NB4 (cell line): ENCODE measurements at places on chromosomes 1 and 21.

DNA sequence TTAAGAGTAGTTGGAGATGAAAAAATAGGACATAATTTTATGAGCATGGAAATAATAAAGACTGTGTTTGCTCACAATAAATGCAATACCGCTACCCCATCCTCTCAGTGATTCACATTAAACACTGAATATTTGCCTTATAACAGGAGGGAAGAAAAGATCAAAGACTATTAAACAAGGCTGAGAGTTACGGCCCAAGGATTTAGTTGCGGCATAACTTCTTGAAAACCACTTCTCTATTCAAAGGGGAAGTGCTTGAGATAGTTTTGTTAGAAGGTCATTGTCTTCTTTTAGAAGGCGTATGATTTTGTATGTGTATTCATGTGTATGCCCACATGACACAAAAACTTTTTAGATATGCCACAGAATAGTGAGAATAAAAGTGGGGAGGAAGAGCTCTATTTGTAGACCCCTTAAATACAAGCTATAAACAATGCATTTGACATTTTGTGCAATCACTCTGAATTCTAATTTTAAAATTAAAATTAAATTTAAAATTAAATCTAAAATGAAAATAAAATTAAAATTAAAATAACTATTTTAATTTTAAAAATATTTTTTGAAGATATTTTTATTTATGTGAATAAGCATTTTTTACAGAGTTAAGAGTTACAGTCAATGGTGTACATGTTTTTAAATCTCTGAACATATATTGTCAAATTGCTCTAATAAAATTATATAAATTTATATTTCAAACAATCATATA is 986.6 kb upstream of the ADAMTS5 start:
- DNase-seq, result peak; percentile 42

DNA sequence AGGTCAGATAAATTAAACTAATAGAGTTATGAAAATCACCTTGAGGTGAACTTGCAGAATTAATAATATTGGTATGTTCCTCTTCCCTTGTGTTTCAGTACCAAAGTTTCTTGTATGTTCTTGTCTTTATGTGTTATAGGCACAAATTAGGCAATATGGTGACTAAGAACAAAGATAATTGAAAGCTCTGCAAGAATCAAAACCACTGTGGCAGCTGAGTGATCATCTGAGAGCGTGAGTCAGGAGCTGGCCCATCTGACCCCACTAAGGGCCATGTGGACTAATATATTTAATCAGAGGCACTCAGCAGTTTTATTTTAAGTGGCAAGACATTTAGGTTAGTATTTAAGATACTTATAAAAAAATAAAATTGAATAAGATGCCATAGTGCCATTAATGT is 12.8 kb upstream of the CASQ2 start:
- peak; percentile 51 for DNase-seq

DNA sequence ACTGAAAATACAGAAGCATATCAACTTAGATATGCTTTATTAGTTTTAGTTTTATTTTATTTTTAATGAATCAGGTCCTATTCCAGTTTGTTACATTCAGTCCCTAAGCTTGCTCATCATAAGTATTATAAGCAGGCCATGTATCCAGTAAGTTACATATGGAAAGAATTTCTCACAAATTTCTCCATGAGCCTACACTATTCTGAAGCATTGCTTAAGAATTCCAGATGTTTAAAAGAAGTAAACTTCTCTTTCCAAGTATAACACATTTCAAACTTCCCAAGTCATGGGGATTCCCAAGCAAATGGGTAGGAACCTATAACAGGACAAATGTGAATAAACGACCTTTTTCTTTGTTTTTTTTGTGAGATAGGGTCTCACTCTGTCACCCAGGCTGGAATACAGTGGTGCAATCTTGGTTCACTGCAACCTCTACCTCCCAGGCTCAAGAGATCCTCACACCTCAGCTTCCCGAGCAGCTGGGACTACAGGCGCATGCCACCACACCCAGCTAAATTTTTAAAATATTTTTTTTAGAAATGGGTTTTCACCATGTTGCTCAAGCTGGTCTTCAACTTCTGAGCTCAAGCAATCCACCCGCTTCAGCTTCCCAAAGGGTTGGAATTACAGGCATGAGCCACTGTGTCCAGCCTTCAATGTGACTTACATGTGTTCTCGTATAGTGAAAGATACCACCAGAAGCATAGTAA is 39.0 kb downstream of the ST7L start:
- DNase-seq, result no peak

DNA sequence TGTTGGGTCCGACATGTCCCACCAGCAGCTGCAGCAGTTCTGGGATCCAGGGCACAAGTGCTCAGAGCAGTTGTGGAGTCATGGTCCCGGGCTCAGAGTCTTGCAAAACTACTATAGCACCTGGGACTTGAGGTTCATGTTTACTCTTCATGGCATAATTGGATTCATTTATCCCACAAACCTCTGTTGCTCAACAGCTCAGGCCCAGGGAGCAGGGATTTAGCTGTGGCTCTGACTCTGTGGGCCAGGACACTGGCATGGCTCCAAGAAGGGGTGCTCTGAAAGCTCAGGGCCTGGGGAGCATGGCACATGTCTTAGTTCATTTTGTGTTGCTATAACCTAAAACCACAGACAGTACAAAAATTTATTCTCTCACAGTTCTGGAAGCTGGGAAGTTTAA is 626.7 kb upstream of the ADGRL2 start:
- no peak for DNase-seq

GRCh38 chr1:234111458-234112142 is 207.1 kb downstream of the SLC35F3 start:
- DNase-seq, result no peak

DNA sequence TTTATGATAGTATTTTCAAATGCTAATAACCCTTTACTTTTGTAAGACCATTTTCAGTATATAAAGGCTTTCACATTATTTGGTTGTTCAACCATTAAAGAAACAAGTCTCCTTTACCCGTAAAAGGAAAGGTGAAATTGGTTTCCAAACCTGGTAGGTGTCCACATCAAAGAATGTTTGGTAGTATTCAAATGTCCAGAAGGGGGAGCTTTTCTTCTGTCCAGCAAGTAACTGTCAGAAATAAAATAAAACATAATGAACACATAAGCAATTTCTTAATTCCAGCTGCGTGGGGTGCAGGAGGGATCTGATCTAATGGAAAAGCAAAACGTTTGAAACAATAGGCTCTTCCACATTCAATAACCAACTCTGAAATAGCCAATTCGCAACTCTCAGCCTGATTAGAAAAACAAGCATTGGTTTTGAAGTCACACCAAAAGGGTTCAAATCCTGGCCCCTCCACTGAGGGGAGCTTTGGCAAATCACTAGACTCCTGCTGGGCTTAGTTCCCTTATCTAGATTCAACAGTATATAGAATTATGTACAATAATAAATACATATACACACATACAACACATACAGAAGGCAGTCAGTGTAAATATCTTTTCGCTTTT is 11.0 kb downstream of the YIPF1 start:
- peak; percentile 57 for DNase-seq

GRCh38 chr1:83500987-83501591 is 497.8 kb downstream of the TTLL7 start:
- DNase-seq, result no peak

- DNase-seq, result no peak
Observed at GRCh38 chr1:94321662-94322061, 84.3 kb upstream of the ARHGAP29 start.

DNA sequence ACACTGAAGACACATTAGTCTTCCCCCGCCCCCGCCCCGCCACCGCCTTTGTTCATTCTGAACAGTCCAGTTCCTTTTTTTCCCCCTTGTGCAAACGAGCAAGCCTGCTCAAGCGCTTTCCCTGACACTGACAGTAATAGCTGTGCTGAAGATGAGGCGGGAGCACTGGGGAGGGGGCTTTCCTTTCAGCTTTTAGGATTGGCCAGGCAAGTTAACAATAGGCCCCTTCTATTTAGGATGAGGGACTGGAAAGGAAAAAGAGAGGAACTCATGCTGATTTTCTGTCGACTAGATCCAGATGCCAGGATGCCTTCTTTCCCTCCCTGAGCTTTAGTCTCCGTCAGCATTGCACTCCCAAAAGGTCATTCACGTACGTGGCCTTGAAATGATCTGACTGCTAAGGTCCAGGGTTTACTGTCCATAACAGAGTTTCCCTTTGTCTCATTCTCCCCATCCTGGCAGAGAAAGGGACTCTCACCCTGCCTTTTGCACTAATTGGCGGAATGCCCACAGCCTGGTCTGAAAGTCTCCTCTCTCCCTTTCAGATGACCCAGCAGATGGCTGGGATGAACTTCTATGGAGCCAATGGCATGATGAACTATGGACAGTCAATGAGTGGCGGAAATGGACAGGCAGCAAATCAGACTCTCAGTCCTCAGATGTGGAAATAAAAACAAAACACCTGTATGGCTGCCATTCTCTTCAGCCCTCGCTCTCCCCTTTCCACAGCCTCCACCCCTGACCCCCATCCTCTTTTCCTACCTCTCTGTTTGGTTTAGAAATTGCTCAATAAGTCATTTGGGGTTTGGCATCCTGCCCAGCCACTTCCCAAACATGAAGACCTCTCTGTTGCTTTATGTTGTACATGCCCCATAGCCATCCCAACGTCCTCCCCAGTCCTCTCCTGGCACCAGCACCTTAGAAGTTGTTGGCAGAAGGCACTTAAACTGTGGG is 28.6 kb upstream of the ZFP69B start:
- peak; percentile 77 for DNase-seq

DNA sequence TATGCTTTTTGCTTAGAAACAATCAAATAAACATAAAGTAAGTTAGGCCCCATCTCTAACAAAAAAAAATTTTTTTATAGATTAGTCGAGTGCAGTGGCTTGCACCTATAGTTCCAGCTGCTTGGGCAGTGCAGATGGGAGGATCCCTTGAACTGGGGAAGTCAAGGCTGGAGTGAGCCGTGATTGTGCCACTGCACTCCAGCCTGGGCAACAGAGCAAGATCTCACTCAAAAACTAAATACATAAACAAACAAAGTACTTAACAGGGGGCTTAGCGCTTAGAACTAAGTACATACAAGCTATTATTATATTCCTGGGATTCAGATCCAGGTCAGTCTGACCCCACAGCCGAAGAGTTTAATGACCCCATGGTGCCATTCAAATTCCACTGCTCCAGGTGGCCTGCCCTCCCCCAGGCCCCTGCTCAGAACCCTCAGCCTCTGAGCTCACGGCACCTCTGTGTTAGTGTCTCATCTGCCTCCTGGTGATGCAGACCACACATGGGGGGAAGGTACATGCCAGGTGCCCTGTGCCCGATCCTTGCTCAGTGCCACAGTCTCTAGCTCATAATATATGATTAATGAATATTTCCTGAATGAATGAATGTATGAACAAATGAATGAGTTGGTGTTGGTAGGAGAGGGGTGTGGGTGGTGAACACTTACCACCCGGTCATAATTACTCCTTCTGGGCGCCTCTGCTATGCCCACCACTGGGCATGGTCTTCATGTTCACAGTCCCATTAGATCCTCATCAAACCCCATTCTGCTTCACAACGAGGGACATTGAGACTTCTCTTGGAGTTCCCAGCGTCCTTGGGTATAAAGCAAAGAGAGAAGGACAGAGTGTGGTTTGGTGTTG is 14.6 kb downstream of the NCMAP start:
- no peak for DNase-seq

- DNase-seq, result no peak
Observed at GRCh38 chr1:226129230-226129629, 57.3 kb downstream of the ACBD3 start.

GRCh38 chr1:167428395-167428794 is 89.9 kb downstream of the CD247 start:
- DNase-seq, result no peak

- no peak for DNase-seq
Observed at GRCh38 chr1:41915786-41916571, 2.7 kb downstream of the HIVEP3 start.

- peak; percentile 88 for DNase-seq
Observed at GRCh38 chr1:228697207-228698016, 37.9 kb upstream of the RHOU start.

GRCh38 chr1:177257128-177257527 is 86.4 kb downstream of the BRINP2 start:
- DNase-seq, result no peak
